Upper lobe of right lung (tissue), 1 donor: ENCODE measurements at places on chromosomes 2 and 18.
A peak's percentile ranks its signal among the peaks of the same experiment; 100 is the strongest.

DNA sequence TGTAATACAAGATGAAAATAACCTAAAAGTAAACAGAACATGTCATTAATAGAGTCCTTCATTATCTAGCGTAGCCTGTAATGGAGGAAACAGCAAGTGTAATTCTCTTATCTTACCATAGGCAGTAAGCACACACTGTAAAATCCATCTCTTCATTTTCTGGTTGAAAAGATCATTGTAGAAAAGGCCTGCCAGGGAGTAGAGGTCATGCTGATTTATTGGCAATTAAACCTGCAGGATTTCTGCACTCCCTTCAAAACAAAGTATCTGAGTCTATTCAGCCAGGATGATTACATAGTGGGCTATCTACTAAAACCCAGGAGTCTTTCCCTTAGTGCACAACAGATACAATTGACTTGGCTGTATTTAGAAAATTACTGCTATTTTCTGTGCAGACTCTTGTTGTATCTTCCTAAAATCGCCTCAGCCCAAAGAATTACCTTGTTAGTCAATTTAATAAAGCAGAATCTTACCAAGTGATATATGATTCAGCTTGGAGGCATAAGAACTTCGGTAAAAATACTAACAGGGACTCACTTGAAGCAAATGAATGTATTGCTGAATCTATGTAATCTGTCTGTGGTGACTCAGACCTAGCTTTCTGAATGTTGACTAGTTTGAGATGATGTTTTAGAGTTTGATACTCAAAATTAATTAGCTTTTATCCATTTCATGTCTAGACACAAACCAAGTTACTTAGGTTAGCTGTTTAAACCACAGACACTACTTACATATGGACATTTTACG lies 250.4 kb upstream of the STON1 start:
- DNase-seq: no peak

- no peak for DNase-seq
These were observed 27.1 kb downstream of the PCARE start for GRCh38 chr2:29047083-29047845.

- no peak for DNase-seq
These were observed 393.1 kb downstream of the LRP1B start for GRCh38 chr2:141737492-141738255.

DNA sequence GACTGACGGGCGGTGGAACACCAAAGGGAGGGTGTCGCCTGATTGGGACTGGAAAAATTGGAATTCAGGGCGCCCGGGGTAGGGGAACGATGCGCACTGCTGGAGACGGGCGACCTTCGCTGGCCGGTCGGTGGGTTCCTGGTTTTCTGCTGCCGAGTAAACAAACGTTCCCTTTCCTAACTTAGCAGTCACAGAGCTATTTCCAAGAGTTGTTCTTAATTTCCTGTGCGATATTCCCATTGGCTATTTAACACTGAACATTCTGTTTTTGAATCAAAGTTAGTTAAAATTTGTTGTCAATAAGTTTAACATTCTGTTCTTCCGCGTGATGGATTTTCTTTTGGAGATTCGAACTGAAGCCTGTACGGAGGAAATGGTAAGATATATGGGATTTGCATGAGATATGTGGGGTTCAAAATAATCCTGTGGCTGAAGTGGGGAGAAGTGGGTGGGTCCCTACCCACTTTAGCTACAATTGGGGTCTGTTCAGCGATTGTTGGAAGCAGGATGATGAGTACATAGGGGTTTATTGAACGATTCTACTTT lies 862 bp downstream of the C18orf54 start:
- DNase-seq: no peak

DNA sequence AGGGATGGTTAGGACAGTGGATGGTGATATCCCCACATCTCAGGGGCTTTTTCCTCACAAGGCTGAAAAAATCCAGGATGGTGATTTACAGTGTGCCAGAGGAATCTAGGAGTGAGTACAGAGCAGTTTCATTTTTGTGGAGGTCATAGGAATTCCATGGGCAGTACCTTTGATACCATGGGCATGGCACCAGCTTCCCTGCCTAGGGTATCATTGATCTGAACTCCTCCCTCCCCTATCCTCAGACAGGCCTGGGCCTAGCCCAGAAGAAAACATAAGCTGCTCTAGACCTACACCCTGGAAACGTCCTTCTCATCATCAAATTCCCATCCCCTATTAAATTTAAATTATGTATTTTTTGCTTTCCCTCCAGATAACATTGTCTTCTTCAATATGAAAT lies 136.3 kb upstream of the KLHL29 start:
- no peak for DNase-seq

GRCh38 chr2:229416116-229416694 lies 145.1 kb upstream of the PID1 start:
- peak; percentile 79 for DNase-seq

- DNase-seq: no peak
These were observed 30.9 kb upstream of the KCNE4 start for GRCh38 chr2:223020971-223021675.
